ENCODE measurements at places on chromosomes 7 and 10. TPM values are rescaled to one million over a fixed set of nuclear protein-coding genes. Genes with fewer than 3 reads are reported as not detected.

Gene ITGB8
- 0.03 TPM for total RNA-seq

Gene KIF5B
- 127 TPM for total RNA-seq

Gene SUN3
- not detected for total RNA-seq

Gene CARD11
- total RNA-seq, result not detected

Gene CADPS2
- total RNA-seq, result not detected

Gene PPP1R17
- total RNA-seq, result not detected

DNA sequence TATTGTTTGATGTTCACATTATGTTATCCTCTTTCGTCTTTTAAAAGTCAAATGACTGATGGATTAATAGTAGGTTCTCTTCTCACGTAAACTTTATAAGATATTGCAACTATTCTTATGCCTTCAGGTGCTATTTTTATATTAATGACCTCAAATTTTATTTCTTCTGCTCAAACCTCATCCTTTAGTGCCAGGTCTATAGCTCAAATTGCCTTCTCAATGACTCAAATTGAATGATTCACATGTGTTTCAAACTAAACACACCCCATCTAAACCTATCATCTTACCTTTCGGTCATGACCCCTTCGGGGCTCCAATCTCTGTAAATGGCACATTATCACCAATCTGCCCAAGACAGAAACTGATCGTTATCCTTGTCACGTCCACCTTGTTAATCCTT is 22.0 kb upstream of the LIPF start:
- no peak for DNase-seq

DNA sequence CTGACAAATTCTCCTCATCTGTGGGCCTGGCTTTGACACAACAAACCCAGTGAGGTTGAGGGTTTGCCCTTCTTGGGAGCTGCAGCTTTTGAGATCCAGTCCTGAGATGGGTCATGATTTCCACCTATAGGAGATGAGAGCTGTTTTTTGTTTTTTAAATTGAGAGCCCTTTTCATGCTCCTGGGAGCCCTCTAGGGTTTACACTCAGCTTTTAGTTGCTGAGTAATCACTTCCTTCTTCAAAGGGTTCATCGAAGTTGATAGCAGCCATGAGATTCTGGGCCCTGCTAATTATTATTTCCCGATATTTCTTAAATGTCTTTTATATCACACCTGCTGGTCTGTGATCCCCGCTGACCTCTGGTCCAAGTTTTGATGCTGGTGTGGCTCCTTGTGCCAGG is 47.3 kb upstream of the VIPR2 start:
- no peak for DNase-seq

DNA sequence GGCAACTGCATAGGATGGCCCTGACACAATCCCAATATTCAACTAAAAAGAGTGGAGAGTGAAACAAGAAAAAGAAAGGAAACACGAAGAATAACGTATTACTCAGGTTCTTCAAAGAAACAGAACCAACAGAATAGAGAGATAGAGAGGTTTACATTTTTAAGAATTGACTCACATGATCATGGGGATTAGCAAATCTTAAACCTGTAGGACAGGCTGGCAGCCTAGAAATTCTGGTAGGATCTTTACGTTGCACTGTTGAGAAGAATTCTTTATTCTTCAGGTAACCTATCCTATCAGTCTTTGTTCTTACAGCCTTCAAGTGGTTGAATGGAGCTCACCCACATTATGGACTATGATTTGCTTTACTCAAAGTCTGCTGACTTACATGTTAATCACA is 103.9 kb downstream of the AASS start:
- DNase-seq, result no peak

GRCh38 chr10:9657530-9657929 is 1360.1 kb upstream of the CELF2 start:
- no peak for DNase-seq

DNA sequence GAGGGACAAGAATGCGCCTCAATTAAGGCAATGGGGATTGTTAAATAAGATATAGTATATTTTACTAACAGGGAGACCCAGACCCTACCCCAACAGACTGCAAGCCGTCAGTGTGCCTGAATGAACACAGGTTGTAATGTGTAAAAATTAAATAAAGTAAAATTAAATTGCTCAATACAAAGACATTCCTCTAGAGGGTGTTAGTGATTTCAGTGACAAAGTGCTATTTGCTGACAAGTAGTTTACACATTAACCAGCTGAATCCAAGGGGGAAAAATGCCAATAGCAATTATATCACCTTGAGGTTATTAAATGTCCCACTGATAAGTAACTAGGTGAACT is 110.5 kb downstream of the EBF3 start:
- no peak for DNase-seq

DNA sequence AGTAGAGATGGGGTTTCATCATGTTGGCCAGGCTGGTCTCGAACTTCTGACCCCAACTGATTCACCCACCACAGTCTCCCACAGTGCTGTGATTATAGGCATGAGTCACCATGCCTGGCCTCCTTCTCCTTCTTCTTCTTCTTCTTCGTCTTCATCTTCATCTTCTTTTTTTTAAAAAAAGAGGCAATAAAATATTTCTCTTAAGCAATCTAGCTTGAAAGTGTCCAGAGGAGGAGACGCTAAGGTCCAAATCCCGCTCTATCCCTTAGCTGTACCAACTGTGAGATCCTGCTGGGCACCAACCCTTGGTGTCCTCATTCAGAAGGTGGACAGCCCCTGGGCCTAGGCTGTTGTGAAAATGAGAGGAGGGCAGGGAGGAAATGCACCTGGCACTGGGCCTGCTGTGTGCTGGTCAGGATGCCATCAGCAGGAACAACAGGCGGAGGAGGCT is 13.9 kb upstream of the PSAP start:
- peak; percentile 52 for DNase-seq

DNA sequence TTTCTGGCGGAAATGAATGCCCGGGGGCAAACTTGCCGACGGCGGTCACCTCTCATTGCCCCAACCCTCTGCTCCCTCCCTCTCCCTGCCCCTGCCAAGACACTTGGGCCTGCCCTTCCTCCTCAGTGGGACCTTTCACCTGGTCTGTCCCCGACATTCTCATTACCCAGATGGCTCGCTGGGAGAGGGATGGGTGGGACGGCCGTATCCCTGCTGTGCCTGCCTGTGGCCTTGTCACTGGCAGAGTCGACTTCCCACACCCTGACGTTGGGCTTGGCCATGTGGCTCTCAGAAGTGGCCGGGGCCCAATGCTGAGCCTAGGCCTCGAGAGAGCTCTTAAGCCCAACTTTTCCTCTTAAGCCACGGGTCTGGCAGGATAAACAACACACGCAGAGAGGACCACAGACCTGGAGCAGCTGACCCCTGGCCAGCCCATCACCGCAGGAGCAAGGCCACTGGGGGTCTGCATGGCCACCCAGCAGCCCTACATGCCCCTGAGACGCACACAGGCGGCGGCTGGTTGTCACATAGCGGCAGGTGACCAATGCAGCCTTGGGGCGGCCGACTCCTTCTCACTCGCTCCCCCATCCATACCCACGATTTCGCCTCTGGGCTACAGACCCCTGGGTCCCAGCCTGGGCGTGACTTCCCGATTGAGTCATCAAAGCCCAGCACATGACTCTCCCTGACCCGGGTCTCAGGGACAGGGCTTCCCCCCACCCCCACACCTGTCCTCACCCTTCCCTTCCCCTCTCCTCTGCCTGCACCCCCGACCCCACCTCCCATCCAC is 40.1 kb downstream of the SLC29A4 start:
- DNase-seq, result no peak

- DNase-seq, result no peak
These were observed 42.8 kb downstream of the SPOCK2 start for GRCh38 chr10:72045586-72045985.

DNA sequence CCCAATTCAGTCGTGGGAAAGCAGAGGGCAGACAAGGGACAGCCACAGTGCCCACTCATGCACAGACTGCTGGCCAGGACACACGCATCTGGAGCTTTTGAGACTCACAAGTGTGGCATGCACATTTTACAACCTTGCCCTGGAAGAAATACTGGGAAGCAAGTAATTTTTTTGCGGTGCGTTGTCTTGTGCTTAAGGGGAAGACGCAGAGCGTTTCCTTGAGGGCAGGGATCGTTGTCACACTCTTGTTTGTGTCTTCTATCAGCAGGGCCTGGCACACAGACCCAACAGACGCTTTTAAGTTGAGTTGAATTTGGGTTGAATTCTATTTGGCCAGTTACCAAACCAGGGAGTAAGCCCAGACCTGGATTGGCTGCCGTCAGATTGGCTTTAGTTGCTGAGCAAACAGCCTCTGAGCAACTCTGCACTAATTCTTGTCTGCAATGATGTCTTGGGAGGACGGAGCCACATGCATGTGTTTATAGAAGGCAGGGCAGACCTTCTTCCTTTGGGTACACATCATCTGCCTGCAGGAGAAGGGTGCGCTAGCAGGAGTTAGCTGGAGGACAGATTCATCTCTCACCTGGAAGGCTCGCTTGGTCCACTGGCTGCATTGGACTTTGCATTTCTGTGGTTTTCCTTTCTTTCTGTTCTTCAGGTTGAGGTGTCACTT is 38.4 kb downstream of the IL2RA start:
- peak; percentile 82 for DNase-seq

- no peak for DNase-seq
These were observed 26.1 kb downstream of the FAM53B start for GRCh38 chr10:124717911-124718741.

DNA sequence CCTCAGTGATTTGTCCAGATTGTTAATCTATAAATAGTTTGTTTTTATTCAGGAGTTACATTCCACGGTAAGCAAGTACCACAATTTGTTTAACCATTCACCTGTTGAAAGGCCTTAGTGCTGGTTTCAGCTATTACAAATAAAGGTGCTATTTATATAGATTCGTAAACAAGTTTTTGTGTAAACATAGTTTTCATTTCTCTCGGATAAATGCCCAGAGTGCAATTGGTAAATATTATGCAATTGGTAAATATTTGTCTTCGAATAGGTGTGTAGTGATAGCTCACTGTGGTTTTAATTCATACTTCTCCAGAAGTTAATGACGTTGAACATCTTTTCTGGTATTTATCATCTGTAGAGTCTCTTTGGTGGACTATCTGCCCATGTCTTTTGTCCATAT is 76.4 kb upstream of the RSU1 start:
- no peak for DNase-seq

GRCh38 chr10:34713875-34714274 is 101.2 kb downstream of the PARD3 start:
- DNase-seq, result peak; percentile 16

DNA sequence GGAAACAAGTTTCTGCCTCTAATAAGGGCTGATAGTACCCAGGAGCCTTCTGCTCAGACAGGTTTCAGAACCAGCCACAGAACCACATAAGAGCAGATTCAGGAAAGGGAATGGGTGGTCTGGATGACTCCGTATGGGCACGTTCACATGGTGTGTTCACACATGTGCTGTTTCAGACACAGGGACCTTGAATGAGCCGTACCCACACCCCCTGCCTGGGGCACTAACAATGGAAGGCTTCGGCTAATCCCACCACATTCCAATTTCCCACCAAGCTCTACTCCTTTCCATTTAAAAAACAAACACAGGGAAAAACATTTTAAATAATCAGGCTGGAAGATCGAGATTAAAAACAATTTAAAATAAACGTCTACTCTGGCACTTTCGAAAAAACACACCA is 217.3 kb downstream of the GRID1 start:
- no peak for DNase-seq

DNA sequence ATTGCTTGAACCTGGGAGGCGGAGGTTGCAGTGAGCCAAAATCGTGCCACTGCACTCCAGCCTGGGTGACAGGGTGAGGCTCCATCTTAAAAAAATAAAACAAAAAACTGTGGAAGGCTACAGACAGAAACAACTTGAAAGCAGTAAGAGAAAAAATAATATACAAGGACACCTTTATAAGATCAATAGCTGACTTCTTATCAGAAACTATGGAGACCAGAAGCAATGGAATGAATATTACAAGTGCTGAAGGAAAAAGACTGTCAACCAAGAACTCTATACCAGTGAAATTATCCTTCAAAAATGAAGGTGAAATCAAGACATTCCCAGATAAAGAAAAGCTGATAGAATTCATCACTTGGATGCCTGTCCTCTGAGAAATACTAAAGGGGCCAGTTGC is 49.0 kb downstream of the RBAK start:
- no peak for DNase-seq

GRCh38 chr7:148241700-148242293 is 348.8 kb upstream of the C7orf33 start:
- no peak for DNase-seq

DNA sequence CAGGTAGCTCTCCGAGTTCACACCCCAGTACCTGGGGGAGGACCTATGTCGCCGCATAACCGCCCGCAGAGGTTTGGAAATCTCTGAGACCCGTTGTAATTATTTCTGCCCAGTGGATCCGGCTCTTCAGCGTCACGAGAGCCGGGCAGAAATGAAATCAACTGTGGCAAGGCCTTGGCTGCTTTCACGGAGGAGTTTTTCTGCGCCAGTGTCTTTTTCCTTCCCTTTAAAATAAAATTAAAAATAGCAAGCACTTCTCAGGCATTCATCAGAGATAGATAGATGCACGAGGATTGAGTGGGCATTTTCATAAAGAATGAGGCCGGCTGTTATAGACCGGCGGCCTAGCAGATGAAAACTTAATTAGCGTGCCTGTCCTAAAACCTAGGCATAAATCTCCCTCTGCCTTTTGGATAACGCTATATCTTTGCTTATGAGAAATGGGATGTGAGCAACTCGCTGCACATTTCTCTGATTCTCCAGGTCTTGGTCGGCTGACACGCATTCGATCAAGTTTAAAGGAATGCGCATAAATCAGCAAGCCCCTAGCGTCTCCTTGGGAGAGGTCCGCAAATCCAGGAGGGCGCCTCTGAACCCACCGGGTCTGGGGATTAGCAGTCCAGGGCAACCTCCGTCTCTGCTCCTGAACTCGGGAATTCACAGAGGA is 6.4 kb downstream of the HOXA13 start:
- DNase-seq, result no peak
